Progenitor cell of endocrine pancreas (in vitro differentiated cells): ENCODE measurements at places on chromosomes 5 and 9. TPM values are rescaled to one million over a fixed set of nuclear protein-coding genes. Genes with fewer than 3 reads are reported as not detected.

RXRA gene
- 58.4 and 64.8 TPM in 2 replicates for total RNA-seq

GPX8 gene
- 38.8 and 40.0 TPM in 2 replicates for total RNA-seq

HTR4 gene
- not detected in 2 replicates for total RNA-seq

ARAP3 gene
- 6.2 and 6.4 TPM in 2 replicates for total RNA-seq

GARIN3 gene
- total RNA-seq, result not detected in 2 replicates

PCDHB3 gene
- total RNA-seq, result 9.1 and 9.4 TPM in 2 replicates

TAF9 gene
- 53.4 and 58.9 TPM in 2 replicates for total RNA-seq

PTPN3 gene
- 3.7 and 4.8 TPM in 2 replicates for total RNA-seq

DNA sequence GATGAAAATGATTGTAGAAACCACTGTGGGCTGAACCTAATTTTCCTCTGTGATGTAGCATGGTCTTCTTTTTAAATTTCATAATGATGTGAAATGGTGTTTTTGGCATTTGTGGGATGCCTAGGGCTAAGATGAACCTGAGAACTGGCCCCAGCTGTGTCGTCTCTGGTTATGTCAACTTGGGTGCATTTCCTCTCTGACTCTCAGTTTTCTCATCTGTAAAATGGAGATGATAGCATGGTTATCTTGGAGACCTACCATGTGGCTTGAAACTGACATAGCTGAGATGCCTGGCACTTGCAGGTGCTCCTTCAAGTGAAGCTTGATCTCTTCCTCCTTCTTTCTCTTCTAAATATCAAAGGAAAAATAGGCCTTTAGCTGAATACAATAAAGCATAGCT, 77.8 kb downstream of the BOD1 start:
- no peaks in the 10 kb centered on the region for H3K36me3 ChIP-seq
- H3K27ac ChIP-seq, result no peak overlapping the region
- DNase-seq, result no peak
- H3K4me3 ChIP-seq, result no peak overlapping the region
- H3K27me3 ChIP-seq, result peaks cover 9% of the 10 kb centered on the region

DNA sequence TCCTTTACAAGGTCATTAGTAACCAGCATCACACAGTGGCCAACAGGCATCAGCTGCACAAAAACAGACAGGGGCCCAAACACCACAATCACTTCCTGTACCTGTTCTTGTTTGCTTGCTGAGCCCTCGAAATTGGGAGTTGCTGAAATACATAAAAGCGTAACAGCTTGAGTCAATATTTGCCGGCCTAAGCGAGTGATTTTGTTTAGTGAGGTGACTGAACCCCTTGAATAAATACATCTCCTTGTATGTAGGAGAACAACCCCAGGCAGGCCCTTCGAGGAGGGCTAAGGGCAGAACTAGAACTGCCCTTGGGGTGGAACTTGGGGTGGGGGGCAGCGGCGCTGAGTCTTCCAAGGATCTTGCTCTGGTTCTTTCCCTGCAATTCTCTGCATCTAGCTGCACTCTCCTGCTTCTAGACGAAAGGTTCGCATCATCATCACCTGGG, 502.5 kb downstream of the RASEF start:
- H3K27me3 ChIP-seq, result no peaks in the 10 kb centered on the region
- H3K4me3 ChIP-seq, result no peak overlapping the region
- peak overlapping the region; percentile 83 for H3K27ac ChIP-seq
- DNase-seq, result no peak
- H3K4me1 ChIP-seq, result peaks cover 34% of the 10 kb centered on the region

DNA sequence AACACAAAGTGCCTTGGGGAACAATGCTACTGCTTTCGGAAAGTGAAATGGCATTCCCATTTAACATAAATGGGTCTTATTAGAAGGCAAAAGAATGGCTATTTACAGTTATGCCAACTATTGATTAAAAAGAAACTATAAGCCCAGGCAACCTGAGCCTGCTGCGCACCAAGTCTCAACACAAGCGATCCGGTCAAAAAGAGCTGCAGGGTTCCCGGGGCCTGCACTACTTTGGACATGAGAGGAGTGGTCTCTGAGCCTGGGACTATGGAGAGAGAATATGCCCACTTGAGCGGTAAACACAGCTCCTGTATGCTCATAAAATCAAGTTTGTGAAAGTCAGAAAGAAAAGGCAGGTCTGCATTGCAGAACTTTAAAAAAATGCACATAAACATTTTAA, 660.7 kb downstream of the EFNA5 start:
- H3K4me1 ChIP-seq, result peaks cover 3% of the 10 kb centered on the region
- H3K27ac ChIP-seq, result no peak overlapping the region
- no peak for DNase-seq
- H3K36me3 ChIP-seq, result no peaks in the 10 kb centered on the region

GRCh38 chr9:129613520-129614175, 7.3 kb downstream of the C9orf50 start:
- DNase-seq, result no peak
- no peak overlapping the region for H3K4me3 ChIP-seq
- H3K4me1 ChIP-seq, result peaks cover 6% of the 10 kb centered on the region
- peaks cover 4% of the 10 kb centered on the region for H3K27me3 ChIP-seq

DNA sequence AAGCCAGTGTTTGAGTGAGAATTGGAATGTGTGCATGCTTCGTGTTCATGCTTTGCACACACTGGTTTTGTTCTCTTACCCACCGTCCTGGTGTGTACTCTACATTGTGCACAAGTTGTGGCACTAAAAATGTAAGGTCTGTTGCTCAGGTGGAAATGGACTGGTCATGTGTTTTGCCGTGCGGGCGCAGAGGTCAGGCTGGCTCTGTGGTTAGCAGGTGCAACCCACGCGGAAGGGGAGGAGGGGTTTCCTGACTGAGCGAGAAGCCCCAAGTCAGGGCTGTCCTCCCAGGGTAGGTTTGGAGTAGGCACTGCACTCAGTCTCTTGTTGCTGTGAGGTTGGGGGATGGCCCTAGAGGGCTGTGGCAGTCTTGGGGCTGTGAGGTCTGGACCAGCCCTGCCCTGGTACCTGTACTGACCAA, 86.6 kb downstream of the EHMT1 start:
- H3K27me3 ChIP-seq, result no peaks in the 10 kb centered on the region
- peaks cover 17% of the 10 kb centered on the region for H3K36me3 ChIP-seq
- H3K4me3 ChIP-seq, result no peak overlapping the region

- H3K27me3 ChIP-seq, result no peaks in the 10 kb centered on the region
- DNase-seq, result no peak
- no peaks in the 10 kb centered on the region for H3K36me3 ChIP-seq
- H3K4me3 ChIP-seq, result no peak overlapping the region
- peaks cover 13% of the 10 kb centered on the region for H3K4me1 ChIP-seq
Observed at GRCh38 chr5:75010838-75011237, 41.5 kb downstream of the GCNT4 start.

DNA sequence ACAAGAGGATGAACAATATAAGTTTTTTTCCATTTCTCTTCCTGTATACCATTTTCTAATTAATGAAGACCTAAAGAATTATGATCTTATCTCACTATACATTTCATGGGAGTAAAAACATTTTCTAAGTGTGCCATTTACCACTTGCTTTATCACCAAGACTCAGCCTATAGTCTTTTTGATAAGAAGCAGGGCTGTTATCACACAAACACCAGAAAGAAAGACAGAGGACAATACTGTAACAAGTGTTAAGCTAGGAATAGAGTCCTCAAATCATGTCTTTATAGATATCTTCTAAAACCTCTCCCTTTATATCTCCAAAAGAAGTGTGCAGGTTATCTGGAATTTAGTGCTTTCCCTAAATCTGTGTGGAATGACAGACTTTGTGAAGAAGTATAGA, 119.7 kb downstream of the FAM174A start:
- H3K4me3 ChIP-seq, result no peak overlapping the region
- H3K4me1 ChIP-seq, result no peaks in the 10 kb centered on the region
- no peaks in the 10 kb centered on the region for H3K36me3 ChIP-seq
- no peak for DNase-seq
- no peak overlapping the region for H3K27ac ChIP-seq

DNA sequence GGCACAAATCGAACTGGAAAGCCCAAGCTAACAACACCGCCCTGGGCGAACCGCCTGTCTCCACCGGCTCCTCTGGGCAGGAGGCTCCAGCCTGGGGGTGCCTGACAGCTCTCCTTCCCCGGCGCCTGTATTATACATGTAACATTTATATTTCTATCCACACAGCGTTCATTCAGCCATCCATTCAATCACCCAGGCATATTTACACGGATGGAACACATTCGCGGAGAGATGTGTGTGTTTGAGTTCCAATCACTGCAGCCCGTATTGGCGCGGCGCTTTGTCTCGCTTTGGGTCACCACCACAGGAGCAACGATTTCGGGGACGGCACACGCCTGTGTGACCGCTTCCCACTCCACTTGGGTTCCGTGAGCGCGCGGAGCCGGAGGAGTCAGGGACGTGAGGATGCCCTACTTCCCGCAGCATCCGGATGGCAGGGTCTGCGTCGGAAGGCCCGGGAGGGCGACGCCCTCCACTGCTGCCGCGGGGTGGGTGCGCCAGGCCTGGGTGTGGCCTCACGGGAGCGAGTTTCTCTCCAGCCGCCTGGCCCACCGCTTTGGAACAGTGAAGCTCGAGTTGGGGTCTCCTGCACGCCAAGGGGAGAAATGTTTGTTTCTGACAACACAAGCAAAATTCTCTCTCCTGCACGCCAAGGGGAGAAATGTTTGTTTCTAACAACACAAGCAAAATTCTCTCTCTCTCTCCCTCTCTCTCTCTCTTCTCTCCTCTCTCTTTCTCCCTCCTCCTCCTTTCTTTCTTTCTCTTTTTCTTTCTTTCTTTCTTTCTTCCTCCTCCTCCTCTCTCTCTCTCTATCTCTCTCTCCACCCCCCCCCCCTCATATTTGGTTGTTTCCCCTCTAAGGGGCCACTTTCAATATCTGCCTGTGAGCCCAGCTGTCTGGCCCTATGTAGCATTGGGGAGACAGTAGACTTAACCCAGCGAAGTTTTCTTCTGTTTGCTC, 1.1 kb upstream of the SV2C start:
- H3K36me3 ChIP-seq, result no peaks in the 10 kb centered on the region
- DNase-seq, result no peak
- H3K27ac ChIP-seq, result no peak overlapping the region
- H3K4me3 ChIP-seq, result peak overlapping the region; percentile 73

- H3K27me3 ChIP-seq, result no peaks in the 10 kb centered on the region
- peaks cover 3% of the 10 kb centered on the region for H3K36me3 ChIP-seq
- no peak overlapping the region for H3K27ac ChIP-seq
- no peak for DNase-seq
Observed at GRCh38 chr9:127086771-127087170, 35.7 kb downstream of the ANGPTL2 start.

DNA sequence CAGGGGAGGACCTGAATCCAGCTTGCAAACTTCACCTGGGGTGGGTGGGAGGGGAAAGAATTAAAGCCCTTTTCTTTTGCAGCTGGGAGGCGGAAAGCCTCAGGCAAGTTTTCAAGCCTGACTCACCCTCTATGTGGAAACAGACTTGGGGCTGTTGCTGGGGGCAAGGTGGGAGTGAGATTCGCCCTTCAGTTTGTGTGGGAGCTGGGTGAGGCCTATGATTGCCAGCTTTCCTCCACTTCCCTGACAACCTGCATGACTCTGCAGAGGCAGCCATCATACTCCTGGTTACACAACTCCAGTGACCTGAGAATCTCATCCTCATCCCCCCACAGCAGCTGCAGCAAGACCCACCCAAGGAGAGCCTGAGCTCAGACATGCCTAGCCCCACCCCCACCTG, 43.2 kb upstream of the SREK1 start:
- no peak for DNase-seq
- no peak overlapping the region for H3K4me3 ChIP-seq
- H3K27me3 ChIP-seq, result no peaks in the 10 kb centered on the region
- peaks cover 39% of the 10 kb centered on the region for H3K36me3 ChIP-seq
- H3K4me1 ChIP-seq, result no peaks in the 10 kb centered on the region

GRCh38 chr5:121053055-121053985, 589.2 kb downstream of the PRR16 start:
- H3K27me3 ChIP-seq, result no peaks in the 10 kb centered on the region
- no peak overlapping the region for H3K4me3 ChIP-seq
- H3K4me1 ChIP-seq, result no peaks in the 10 kb centered on the region
- H3K36me3 ChIP-seq, result no peaks in the 10 kb centered on the region

- no peaks in the 10 kb centered on the region for H3K27me3 ChIP-seq
- no peak overlapping the region for H3K27ac ChIP-seq
- H3K4me3 ChIP-seq, result no peak overlapping the region
- H3K4me1 ChIP-seq, result peaks cover 2% of the 10 kb centered on the region
- DNase-seq, result no peak
- peaks cover 7% of the 10 kb centered on the region for H3K36me3 ChIP-seq
Observed at GRCh38 chr9:7894231-7894630, 94.7 kb upstream of the DMAC1 start.

DNA sequence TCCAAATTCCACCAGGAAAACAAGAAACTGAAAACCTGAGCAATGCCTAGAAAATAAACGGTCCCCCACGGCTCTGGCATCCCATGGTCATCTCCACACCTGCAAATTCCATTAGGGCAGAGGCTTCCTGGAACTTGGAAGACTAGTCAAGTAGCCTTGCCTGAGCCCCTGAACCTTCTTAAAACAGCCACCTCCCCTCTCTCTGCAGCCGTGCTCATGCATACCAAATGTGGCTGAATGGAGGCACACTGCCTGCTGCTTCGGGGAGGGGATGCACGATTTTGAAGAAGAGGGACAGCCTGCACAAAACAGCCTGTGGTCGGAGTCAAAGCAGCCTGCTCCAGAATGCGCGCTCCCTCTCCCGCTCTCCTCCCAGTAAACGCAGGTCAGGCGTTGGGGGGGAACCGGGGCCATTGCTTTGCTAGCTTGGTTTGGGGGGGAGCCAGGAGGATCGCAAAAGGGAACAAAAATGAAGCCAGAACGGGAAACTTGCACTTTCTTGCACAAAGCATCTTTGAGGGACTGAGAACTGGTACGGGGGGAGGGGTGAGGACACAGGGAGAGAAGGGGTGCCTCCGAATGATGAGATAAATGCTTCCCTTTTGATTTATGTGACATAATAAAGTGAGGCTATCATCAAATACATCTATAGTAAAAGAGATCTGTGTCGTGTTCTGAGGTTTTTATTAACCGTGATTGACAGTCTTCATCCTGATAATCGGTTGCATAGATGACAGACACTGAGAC, at the start of gene TRPM3:
Gene TRPM3, minus strand, starts transcription at position 347 of the 747 bp plus-strand sequence. Its CDS starts 267 bp downstream, at position 80.
- no peak within 1 kb of the TSS for H3K27ac ChIP-seq
- H3K4me1 ChIP-seq, result peaks cover 14% of the 10 kb centered on the region
- no peaks in the 10 kb centered on the region for H3K36me3 ChIP-seq
- peak within 1 kb of the TSS; percentile 55 for H3K4me3 ChIP-seq

DNA sequence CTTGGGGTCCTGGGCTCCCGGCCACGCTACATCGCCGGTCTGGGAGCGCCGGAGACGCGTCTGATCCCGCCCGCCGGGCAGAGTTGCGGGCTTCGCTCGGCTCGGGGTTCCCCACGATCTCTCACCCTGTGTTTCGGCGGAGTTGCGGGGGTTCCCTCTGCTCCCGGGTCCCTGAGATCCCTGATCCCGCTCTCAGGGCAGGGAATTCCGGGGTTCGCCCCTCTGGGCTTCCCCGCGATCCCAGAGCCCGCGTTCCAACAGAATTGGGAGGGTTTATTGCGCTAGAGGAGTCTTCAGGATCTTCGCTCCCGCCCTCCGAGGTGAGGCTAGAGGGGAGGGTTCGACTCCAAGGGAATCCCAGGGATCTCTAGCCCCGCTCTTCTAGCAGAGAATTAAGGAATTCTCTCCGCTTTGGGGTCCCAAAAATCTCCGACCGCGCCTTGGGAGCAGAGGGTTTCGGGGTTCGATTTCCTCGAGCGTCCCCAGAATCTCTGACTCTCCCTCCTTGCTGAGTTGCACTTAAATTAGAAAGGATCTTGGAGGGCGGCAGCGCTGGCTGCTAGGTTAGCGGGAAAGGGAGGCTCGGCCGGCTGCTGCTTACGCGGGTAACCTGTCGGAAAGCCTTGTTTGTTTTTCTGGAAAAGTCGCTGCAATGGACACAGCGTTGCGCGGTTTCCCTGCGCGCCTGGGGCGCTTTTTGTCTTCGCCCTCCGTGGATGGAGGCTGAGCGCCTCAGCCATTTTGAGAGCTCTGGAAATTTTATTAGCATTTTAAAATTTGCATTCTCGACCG, 1.3 kb downstream of the DMRT1 start:
- H3K27me3 ChIP-seq, result peaks cover 84% of the 10 kb centered on the region
- H3K36me3 ChIP-seq, result no peaks in the 10 kb centered on the region
- H3K27ac ChIP-seq, result peak overlapping the region; percentile 13
- H3K4me3 ChIP-seq, result no peak overlapping the region
- peaks cover 3% of the 10 kb centered on the region for H3K4me1 ChIP-seq
- DNase-seq, result peak; percentile 10
